ELR (cell line): ENCODE measurements at places on chromosomes 2 and 18.

- peak; percentile 59 for DNase-seq
These were observed 106.0 kb downstream of the KIAA1328 start for GRCh38 chr18:36934884-36935283.

- DNase-seq = no peak
These were observed 120.1 kb downstream of the NCKAP5 start for GRCh38 chr2:133448195-133448594.

DNA sequence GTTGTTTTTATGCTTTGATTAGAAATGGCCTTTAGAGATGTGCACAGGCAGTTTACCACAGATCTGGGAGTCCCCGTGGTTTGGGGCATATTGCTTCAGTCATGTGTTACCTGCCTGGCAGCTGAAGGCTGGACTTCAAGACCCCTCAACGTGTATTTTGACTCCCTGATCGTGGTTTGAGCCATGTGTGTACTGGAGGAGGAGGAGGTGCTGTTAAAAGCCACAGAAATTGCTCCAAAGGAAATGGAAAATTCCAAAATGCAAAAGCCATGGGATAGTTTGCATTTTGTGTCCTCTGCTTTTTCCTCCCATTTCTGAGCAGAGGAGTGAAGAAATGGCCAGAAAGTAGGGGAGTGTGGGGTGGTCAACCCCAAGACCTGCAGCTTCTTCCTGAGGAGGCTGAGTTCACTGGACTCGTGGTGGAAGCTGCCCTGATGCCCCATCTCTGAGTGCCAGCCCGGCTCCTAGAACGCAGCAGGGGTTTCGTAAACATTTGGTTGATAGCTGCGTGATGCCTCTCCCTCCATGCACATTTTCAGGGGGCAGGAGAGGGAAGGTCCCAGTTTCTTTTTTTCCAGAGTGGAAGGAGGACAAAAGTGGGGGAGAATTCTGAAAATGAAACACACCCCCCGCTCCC, 45.7 kb downstream of the ITGB1BP1 start:
- DNase-seq = no peak

DNA sequence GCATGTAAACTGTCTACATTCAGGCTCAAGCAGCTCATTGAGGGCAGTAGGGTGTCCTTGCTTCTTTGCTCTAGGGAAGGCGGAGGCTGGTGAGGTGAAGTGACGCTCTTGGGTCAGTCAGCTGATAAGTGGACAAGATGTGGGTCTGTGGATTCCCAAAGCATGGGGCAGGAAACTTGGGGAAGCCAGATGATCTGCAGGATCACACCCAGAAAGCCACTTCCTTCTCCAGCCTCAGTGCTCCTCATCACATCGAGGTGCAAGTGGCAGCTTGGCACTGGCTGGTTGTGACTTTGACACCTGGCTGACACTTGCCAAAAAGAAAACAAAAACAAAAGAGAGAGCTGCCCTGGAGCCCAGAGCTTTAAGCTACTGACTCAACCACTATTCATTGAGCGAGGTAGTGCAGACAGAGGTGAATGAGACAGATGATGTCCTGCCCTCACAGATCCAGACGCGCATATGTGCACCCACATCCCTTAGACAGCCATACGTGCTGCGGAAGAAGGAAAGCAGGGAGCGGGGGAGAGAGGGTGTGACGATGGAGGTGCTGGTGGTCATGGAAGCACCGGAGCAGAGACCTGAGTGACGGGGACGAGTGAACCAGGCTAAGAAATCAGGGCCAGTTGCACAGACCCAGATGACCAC, 3.1 kb upstream of the CIB4 start:
- no peak for DNase-seq

DNA sequence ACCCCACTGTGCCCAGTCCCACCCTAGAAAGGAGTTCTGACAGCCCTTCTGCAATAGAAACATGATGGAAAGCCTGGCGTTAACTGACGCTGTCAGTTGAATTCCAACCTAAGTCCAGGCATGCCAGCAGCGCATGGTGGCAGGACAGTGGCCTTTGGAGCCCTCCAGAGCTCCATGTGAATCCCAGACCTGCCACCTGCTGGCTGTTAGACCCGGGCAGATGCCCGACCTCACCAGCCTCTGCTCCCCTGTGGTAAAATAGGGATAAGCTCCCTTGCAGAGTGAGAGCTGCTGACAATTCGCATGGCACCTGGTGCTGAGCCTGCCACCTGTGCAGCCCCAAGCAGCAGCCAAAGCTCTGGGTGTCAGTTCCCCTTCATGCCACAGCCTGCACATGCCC, 138.6 kb downstream of the LOXHD1 start:
- peak; percentile 8 for DNase-seq

- DNase-seq = no peak
These were observed 264.3 kb downstream of the NOL4 start for GRCh38 chr18:33960417-33960816.

GRCh38 chr2:36570416-36570815, 27.6 kb downstream of the FEZ2 start:
- DNase-seq = peak; percentile 80
